ENCODE measurements at places on chromosomes 3 and 15.

GRCh38 chr15:47466357-47466756 is 250.9 kb upstream of the SEMA6D start:
- DNase-seq = no peak

DNA sequence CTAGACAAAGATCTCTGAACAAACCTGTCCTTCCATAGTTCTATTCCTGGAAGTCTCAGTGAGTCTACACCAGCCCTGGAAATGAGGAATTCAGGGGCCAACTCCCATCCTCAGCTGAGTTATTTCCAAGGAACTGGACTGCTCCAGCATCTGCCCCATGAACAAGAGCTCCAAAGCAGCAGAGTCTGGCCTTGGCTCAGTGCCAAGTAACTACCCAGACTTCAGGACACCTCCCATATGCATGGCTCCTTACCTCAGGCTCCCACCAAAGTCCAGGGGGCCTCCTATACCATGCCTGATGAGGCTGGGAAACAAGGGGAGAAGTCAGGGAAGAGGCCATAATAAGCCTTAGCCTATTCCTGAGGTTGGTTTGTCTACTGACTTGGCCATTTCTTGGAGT is 45.0 kb downstream of the FAIM start:
- DNase-seq = no peak

DNA sequence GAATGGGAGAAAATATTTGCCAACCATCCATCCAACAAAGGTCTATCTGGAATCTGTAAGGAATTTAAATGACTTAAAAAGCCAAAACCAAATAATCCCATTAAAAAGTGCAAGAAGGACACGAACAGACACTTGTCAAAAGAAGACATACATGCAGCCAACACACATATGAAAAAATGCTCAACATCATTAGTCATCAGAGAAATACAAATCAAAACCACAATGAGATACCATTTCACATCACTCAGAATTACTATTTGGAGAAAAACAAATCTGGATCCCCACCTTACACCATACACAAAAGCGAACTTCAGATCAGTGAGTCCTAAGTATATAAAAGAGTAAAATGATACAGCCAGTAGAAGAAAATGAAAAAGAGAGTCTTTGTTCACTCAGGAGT is 58.6 kb upstream of the MNS1 start:
- DNase-seq = no peak

DNA sequence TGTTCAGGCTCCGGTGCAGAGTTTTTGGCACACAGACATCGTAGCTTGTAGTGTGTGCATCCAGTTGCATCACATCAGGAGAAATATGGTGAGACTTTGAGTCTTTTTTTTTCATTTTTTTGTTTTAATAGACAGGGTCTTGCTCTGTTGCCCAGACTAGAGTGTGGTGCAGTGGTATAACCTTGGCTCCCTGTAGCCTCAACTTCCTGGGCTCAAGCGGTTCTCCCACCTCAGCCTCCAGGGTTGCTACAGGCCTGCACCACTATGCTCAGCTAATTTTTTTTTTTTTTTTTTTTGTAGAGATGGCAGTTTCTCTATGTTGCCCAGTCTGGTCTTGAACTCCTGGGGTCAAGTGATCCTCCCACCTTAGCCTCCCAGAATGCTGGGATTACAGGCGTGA is 51.1 kb upstream of the TEX264 start:
- DNase-seq = no peak

GRCh38 chr3:120488296-120488695 is 37.5 kb upstream of the FSTL1 start:
- no peak for DNase-seq

DNA sequence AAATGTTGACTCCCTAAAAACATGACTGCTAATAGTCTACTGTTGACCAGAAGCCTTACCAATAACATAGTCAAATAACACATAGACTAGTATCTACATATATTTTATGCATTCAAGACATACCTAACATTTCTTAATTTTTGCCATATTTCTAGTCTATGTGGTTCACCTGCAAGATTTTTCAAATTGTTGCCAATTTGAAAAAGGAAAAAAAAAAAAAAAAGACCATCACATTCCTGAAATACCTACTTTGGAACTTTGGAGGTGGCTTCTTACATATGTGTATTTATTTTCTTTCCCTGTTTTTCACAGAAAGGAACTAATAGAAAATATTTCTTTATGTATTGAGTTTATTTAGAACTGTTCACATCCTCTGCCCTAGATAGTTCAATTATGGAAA is 13.4 kb upstream of the ATP13A3 start:
- DNase-seq = no peak

GRCh38 chr3:25472731-25473130 is 44.7 kb downstream of the RARB start:
- no peak for DNase-seq

DNA sequence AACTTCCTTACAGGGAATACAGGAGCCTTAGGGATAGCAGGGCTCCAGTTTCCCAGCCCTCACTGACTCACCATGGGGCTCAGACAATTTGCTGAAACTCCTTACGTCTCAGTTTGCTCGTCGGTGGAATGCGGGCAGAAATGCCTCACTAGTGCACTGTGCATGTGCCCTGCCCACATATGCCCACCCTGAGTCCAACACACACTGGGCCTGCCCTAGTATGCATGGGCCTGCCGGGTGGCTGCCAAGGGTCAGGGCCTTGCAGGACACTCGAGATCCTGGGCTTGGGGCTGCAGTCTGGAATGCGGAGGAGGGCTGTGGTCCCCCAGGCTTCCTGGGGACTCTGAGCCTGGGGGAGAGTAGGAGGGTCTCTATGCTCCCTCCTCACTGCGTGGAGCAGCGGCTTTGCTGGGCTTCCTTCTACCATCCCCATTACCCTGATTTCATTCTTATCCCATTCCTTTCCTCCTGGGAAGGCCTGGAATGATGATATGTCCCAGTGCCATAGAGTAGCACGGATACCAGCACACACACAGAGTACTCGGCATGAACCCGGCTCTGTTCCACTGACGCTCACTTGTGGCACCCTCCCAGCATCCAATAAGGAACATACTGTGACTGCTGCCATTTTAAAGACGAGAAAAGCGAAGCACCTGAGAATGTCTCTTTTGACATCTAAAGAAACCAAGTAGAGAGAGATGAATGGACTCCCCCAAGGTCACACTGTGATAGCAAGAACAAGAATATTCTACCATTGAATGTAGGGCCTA is 124.2 kb downstream of the ASB7 start:
- no peak for DNase-seq

- DNase-seq = no peak
Measured at GRCh38 chr3:129059311-129059958, 1.1 kb upstream of the GP9 start.

DNA sequence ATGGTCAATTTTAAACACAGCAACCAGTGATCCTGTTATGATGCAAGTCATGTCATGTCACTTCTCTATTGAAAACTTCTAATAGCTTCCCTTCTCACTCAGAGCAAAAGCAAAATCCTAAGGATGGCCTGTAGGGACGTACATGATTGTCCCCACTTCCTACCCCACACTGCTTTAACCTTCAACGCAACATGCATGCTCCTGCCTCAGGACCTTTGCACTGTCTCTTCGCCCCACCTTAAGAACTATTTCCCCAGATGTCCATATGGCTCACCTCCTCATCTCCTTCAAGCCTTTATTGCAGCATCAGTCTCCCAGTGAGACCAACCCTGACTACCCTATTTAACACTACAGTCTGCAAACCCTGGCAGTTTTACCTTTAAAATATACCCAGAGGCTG is 214.1 kb upstream of the CHRM5 start:
- no peak for DNase-seq

DNA sequence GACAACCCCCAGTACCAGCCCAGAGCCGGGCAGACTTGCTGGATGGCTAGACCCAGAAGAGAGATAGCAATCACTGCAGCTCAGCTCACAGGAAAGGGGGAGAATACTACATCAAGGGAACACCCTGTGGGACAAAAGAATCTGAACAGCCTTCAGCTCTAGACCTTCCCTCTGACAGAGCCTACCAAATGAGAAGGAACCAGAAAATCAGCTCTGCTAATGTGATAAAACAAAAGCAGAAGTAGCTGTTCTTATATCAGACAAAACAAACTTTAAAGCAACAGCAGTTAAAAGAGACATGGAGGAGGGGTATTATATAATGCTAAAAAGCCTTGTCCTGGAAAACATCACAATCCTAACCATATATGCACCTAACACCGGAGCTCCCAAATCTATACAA is 283.3 kb downstream of the KLF13 start:
- no peak for DNase-seq

- no peak for DNase-seq
Measured at GRCh38 chr3:63910891-63911290, 1.3 kb downstream of the SCAANT1 start.

Data from NCI-H1048 (cell line).